Omental fat pad (tissue), 4 donors: ENCODE measurements at places on chromosomes 11 and 22.

DNA sequence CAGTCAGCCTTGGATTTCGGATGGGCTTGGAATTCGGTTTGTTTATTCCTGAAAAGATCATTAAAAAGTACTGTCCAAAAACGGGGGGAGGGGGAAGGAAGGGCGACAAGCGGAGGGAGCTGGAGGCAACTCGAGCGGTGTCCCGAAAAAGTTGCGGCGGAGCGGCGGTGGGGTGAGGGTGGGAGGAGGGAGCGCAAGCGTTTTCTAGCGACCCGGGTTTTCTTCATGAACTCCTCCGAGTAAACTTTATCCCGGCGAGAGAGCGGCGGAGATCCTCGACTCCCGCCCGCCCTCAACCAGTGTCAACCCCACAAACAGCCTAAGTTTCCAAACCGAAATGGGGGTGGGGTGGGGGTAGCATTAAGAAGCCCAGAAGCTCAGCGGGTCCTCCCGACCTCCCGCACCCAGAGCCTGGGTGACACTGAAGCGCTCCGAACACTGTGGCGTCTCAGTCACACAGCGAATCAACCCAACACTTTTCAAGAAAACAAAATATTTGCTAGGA, 133.0 kb upstream of the C11orf58 start:
- peak; percentile 24 for DNase-seq

GRCh38 chr11:795634-796564, 2.2 kb downstream of the SLC25A22 start:
- DNase-seq, result no peak

DNA sequence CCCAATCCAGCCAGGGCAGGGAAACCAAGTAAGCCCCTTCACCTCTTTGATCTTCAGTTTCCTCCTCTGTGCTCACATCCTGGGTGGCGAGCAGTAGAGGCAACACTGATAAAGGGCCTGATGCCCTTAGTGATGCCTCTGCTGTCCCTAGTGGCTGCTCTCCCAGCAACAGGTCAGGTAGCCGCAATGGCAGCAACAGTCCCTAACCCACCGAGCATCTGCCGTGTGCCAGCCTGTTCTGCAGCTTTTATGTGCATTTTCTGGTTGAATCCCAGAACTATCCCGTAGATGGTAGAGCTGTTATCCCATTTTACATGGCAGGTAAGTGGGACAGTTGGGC, 5.2 kb downstream of the SCYL1 start:
- DNase-seq, result no peak

DNA sequence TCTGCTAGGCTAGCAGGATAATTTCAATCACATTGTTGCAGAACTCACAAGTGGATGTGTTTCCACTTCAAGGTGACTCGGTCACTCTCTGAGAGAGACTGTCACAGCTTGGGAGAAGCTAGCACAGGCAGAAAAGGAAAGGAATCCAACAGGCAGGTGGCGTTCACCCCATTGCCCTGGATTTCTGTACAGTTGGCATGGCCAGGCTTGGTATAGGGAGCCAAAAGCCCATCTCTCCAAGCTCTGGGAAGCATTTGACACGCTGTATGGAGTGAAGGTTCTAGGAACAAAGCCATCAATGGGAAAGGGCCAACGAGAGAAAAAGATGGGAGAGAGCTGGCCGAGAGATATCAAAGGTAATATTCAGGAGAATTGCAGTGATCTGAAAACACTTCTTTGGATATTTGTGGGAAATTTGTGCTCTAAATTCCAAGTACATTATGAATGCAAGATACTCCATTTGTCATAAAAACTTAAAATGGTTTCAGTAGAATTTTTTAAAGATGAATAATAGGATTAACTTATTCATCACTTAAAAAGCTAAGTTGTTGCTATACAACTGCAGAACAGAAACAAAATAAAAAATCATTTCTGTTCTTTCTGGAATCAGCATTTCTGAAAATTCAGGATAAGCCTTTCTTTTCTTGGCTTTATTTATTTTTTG, 223.5 kb upstream of the NTM start:
- DNase-seq, result no peak

GRCh38 chr22:19244600-19245352, 46.7 kb downstream of the CLTCL1 start:
- no peak for DNase-seq

DNA sequence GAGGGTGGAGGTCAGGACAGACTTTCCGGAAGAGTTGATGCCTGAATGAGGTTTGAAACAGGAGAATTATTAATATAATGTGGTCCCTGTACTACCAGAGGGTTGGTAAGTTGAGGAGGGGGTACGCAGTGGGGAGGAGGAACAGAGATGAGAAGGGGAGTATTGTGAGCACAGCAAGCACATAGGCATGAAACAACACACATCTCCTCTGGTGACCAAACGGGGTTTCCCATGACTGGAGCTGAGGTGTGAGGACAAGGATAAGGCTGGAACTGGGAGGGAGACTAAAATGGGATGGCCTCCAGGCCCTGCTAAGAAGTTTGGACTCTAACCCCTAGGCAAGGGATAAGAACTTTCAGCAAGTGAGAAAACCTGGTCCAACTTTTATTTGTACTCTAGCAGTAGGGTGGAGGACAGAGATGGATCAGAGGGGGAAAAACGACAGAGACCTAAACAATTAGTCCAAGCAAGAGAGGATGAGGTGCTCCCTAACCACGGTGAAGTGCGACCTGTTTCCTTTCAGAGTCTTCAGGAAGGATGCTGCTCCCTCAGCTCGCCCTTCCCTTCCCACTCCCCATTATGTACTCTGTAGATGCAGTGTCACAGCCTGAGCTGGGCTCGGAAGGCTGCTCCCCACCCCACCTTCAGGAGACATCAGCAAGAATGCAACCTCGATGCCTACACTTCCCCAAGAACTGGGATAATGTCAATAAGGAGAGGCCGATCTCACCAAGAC, 59.2 kb downstream of the BTG4 start:
- no peak for DNase-seq
